Central memory CD4-positive, alpha-beta T cell (primary cell): ENCODE measurements at places on chromosomes 11 and 22.
A peak's percentile ranks its signal among the peaks of the same experiment; 100 is the strongest.

GRCh38 chr11:119699227-119699626, 29.8 kb downstream of the NECTIN1 start:
- DNase-seq: no peak

DNA sequence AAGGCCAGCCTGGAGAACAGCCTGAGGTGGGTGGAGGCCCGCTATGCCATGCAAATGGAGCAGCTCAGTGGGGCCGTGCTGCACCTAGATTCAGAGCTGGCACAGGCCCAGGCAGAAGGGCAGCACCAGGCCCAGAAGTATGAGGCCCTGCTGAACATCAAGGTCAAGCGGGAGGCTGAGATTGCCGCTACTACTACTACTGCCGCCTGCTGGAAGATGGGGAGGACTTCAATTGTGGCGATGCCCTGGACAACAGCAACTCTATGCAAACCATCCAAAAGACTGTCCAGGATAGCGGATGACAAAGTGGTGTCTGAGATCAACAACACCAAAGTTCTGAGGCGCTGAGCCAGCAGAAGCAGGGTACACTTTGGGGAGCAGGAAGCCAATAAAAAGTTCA, 3.1 kb upstream of the TMEM218 start:
- no peak for DNase-seq

DNA sequence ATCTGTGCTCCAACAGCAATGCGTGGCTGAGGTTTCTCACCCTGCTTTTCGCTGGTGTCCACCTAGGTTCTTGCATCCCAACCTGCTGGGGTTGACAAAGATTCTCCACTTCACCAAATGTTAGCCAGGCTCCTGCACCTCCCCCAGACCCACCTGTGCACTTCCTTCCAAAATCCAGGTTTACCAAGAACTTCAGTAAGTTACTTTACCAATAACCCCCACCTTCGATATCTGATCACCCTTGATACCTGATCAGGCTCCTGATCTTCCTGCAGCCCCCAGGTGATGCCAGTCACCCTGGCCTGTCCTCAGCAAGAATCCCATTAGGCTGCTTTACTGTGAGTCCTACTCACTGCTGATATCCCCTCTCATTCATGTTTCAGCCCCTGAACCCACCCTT, 1203.4 kb downstream of the TBC1D22A start:
- DNase-seq: no peak

DNA sequence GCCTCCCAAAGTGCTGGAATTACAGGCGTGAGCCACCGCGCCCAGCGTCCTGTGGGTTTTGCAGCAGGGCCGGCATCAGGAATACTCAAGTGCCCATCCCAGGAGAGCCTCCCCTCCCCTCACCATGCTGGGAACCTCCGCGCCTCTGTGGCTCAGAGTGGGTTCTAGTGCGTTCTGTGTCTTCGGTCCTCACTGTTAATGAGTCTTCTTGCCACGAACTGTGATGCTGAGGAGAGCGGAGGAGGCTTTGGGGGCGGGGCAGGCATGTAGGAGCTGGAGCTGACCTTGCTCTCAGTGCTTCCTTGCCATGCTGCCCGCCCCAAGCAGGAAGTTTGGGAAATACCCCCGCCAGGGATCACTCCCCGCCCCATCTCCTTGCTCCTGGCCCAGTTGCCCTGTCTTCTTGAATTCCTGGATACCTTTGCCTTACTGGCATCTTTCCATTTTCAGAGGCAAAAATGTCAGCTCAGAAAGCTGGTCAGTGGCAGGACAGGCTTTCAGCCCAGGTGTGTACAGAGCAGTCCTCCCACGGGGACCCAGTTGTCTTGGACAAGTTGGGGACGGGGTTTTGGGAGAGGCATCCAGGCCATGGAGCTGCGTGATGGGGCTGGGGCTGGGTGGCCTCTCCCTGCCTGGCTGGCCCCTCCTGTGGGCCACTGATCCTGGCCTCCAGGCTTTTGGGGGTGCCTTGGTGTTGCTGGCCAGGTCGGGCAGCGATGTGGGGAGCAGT, 5.1 kb downstream of the GRAMD4 start:
- no peak for DNase-seq

- DNase-seq: no peak
These were observed 28.8 kb downstream of the TSPAN4 start for GRCh38 chr11:871472-871871.

DNA sequence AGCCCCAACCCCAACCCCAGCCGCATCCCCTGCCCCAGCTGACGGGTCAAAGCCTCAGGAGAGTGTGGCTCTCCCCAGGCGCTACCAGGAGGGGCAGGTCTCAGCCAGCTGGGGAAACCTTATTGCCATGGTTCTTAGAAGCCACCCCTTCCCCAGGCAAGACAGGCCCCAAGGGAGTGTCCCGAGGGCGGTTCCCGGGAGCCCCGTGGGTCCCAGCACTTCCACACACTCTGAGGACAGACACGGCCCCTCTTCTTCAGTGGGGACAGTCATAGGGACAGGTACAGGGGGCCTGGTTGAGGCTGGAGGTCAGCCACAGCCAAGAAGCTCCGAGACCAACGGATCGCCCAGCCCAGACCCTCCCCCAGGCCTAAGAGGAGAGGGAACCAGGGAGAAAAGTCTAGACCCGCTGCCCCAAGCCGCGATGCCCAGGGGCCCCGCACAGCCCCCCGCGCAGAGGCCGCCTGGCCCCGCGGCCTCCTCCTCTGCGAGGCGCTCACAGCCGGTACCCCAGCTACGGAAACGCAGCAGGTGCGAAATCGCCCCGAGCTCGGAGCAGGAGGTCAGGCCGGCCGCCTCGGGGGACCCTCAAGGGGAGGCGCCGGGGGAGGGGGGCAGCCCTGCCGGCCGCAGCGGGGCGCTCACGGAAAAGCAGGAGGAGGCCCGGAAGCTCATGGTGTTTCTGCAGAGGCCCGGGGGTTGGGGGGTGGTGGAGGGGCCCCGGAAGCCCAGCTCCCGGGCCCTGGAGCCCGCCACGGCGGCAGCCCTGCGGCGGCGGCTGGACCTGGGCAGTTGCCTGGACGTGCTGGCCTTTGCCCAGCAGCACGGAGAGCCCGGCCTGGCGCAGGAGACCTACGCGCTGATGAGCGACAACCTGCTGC, 2.6 kb downstream of the KLHDC7B start:
- peak; percentile 63 for DNase-seq

DNA sequence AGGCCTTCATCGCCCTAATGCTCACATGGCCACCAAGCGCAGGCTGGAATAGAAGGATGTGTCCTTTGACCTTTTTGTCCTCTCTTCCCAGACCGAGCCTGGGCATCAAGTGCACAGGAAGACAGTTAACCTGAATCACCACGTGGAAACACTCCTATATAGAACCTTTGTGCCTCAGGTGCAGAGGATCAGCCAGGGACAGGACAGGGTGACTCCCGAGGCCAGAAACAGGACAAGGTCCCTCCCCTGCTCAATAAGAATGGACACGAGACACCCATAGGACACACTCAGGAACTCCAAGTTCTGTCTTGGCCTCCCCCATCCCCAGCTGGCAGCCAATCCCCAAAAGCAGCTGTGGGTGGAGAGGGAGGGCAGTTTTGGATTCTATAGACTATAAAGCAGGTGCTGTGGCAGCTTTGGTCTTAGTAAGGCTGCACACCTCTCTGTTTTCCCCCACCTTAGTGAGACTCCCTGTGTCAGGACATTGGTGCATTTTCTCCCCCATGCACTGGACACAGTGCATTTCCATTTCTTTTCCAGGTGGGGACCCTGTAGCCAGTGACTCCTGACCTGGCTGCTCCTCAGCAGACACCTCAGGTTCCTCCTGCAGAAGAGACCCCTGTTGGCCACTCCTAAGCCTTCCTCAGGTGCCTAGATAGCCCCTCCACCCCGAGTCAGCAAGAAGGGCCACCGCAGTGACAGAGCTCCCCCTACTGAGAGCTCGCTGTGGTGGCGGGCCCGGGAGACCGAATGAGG, 43.6 kb upstream of the POU2AF1 start:
- DNase-seq: peak; percentile 9

DNA sequence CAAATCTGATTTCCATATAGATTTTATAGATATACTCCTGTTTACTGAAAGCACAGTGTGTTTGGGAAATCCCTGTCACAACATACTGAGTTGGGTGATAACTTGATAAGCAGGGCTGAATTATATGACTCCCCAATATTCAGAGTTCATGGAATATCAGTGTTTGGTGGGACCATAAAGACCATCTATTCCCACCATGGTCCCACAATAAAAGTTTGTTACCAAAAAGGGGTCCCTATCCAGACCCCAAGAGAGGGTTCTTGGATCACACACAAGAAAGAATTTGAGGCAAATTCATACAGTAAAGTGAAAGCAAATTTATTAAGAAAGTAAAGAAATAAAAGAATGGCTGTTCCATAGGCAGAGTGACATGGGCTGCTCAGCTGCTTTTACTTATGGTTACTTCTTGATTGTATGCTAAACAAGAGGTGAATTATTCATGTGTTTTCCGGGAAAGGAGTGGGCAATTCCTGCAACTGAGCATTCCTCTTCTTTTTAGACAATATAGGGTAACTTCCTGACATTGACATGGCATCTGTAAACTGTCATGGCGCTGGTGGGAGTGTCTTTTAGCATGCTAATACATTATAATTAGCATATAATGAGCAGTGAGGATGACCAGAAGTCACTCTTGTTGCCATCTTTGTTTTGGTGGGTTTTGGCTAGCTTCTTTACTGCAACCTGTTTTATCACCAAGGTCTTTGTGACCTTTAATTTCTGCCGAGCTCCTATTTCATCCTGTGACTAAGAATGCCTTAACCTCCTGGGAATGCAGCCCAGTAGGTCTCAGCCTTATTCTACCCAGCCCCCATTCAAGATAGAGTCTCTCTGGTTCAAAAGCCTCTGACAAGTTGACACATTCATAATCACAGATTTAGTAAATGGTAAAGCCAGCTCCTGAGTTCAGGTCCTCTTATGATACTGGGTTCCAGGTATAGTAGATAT, 240.6 kb upstream of the PDGFD start:
- DNase-seq: no peak
